Stimulated activated CD4-positive, alpha-beta T cell treated with anti-CD3 and anti-CD28 coated beads, Interleukin-4, amount 100 ng/mL, for 1 hour (primary cell): ENCODE measurements at places on chromosomes 1 and 21.

DNA sequence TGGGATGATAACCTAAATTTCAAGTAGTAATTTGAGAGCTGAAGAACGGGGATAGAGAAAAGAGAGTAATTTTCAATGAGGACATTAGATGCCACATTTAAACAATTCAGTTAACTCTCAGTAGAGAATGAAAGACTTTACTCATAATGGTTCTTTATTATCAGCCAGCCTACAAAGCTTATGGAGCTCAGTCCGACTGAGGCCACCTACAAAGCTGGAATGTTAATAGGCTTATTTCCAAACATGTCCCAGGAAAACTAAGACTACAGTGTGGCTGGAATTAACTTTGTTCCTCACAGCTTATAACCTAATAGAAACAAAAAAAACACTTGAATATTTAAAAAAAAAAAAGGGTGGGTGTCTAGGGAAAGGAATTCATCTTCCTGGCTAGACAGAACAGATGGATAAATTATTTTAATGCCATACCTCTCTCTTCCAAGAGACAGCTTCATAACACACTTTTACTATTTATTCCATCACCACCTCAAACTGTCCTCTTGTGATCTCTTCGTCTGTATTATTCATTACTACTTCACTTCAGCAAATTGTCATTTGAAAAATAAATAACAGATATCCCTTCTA, 9.8 kb downstream of the SLC19A2 start:
- DNase-seq = no peak

DNA sequence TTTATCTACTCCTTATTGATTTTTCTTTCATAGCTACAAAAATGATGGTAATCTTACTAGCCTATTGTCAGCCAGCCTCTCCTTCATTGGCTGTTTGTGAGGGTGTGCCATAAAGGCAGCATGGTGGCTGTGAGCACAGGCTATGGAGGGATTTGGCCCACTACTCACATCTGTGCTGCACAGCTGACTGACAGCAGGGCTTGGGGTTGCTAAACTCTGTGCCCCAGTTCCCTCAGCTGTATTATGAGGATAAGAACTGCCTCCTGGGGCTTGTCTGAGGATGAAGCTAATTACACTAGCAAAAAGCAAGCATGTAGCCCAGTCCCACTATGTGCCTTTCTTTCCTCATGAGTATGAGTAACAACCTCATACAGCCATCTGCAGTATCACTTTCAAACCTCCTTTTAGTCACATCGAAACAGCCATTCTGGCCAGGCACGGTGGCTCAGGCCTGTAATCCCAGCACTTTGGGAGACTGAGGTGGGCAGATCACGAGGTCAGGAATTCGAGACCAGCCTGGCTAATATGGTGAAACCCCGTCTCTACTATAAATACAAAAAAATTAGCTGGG, 66.2 kb downstream of the COQ8A start:
- DNase-seq = no peak

DNA sequence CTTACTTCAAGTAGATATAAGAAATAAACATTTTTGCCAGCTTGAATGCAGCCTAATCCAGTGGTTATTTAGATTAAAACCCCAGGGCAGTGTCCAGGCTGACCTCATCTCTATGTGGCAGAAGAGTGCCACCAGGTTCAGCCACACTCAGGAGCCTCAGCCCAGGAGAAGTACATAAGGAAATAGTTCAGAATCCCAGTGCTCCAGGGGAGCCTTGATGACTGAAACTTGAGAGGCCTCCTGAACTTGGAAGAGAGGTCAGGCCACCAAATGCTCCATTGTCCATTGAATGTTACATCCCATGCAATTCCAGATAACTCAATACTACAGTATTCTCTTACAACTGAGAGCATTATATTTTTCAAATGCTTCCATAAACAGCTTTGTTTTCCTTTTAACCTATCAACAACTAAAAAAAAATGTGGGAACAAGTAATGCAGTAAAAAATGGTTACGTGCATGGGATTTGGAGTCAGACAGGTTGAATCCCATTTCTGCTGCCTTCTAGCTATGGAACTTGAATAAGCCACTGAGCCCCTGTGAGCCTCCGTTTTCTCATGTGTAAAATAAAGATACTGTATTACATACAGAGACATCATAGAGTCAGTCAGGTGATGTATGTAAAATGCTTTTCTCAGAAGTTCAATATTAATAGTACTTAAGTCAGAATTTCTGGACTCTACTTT, 248.0 kb downstream of the PLPP3 start:
- DNase-seq = no peak

- DNase-seq = no peak
These were observed 111.1 kb upstream of the COL6A1 start for GRCh38 chr21:45870421-45870820.

DNA sequence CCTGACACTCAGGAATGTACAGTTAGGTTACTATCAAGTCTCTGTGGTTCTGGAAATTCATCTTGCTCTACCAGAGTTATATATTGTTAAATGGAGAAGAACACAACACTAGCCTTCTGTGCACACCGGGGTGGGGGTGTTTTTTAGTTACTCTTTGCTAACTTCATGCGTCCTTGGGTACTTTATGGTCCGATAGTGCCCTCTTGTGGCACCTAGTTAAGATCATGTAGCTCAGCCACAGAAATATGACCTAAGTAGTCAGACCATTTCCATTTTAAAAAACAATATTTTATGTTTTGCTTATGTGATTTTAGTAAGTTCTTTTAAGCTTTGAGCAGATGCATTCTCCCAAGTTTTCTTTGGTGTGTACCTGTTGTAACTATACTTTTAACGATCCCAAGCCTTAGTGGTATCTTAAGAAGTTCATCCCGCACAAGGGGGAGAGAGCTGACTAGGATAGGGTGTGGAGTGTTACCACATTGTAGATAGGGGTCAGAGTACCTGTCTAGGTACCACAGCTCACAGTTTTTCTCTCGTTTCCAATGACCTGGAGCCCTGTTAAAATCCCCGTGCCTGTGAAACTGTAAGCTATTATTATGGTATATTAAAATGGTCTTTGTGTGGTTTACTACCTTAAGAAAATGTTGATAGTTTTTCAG, 20.6 kb upstream of the SH3D21 start:
- peak; percentile 39 for DNase-seq

GRCh38 chr21:30206551-30207251, 9.2 kb downstream of the CLDN8 start:
- no peak for DNase-seq

DNA sequence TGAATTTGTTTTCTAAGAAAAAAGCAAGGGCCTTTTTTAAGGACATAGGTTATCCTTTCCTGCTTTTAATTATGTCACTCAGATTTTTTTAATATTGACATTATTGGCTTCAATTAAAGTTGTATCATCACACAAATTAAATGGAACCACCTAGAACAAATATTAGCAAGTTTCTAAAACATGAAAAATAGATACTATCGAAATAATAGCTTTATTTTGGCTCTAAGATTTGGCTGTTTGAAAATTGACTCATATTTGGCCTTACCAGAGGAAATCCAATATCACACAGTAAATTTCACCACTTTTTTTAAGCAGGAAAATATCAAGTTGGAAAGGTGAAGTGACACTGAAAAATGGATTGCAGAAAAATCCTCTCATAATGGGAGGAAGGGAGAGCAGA, 9.2 kb downstream of the DNASE2B start:
- DNase-seq = no peak

- peak; percentile 51 for DNase-seq
These were observed 31.1 kb upstream of the ZBTB40 start for GRCh38 chr1:22420455-22421053.

GRCh38 chr1:12486059-12486341, 132.0 kb downstream of the DHRS3 start:
- DNase-seq = no peak

DNA sequence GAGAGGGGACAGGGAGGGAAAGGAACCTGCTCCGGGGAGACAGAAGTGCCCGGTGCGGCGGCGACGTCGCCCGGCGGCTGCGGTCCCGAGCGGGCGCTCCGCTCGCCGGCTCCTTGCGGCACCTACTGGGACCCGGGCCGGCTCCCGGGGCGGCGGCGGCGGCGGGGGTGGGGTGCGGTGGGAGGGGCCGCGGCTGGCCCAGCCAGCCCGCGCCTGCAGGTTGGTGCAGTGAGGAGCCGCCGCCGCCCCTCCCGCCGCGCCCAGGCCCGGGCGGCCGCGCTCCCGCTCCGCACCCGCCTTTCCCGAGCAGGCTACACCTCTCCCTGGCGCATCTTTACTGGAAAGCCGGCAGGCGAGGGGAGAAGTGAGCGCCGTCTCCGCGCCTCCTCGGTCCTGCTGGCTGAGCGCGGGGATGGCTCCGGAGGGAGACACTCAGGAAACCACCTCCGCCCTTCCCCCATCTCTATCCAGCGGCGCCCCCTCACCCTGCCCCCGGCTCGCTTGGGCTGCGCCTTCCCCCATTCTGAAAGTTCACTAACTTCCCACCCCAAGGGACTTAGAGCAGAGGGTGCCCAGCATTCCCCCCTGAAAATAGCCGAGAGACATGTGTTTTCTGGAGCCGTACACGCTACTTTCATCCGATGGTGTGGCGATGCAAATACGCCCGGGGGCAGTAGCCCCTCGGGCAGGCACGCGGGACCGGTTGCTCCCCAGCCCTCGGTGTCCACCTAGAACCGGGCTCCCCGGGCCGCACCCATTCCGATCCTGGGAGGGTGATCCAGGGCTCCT, at the start of gene PLD5:
PLD5 (minus strand) TSS at position 127 of the 789 bp plus-strand sequence.
- no peak for DNase-seq

- no peak for DNase-seq
These were observed at the start of gene CLDN8 for GRCh38 chr21:30216041-30216723. Gene CLDN8, minus strand, starts transcription at chr21:30216097. Its CDS starts 172 bp downstream, at chr21:30215925.

DNA sequence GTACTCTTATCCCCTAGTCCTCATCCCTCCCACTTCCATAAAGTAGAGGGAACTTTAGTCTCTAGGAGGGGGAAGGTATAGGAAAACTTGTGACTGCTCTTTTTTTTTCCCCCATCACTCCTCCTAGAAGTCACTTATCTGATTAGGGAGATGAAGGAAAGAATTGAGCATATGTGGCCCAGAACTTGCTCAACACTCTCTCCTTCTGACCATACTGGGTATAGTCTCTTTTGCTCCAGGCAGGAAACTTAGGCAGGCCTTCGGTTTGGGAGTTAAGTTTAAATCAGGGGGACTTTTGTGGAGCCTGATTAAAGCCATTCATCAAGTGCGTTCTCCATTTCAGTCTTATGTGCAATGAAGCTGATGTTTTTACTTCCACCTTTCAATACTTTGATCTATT, 5.8 kb downstream of the UBE2U start:
- DNase-seq = no peak

GRCh38 chr1:185104083-185104482, 52.7 kb downstream of the TRMT1L start:
- DNase-seq = no peak

GRCh38 chr1:167849666-167850065, 64.3 kb downstream of the ADCY10 start:
- DNase-seq = no peak

GRCh38 chr21:45827302-45827692, 154.3 kb upstream of the COL6A1 start:
- DNase-seq = no peak

DNA sequence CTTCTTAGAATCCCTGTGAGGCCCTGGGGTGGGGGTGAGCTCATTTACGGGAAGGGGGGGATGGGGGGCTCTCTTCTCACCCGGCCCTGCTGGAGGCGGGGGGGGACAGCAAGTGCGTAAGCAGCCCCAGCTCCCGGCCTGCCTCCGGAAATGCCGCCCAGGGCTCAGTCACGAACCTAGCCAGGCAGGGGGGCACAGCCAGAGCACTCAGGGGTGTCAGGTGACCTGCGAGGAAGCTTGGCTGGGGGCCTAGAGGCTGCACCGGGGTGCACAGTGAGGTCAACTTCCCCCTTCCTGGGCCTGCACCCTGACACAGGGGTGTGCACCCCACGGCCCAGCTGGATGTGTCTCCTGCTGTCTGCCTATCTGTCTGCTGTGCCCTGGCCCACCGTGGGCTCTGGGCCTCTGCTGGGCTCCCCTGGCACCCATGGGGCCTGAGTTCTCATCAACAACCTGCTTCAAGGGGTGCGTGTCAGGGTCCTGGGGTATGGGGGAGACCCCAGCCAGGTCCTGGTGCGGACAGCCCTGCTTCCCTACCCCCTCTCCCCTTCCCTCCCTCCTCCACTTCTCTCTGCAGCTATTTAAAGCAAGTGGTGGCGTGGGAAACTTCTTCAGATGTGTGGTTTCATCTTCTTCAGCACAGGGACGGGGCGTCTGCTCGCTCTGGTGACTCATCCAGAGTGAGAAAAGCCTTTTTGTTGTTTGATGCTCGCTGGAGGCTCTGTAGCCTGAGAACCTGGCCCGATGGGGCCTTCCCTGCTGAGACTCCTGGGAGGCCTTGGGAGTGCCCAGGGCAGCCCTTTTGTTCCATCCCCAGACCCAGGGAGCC, 92.5 kb upstream of the RUNX3 start:
- peak; percentile 89 for DNase-seq

- no peak for DNase-seq
These were observed 3.1 kb downstream of the MORN1 start for GRCh38 chr1:2388004-2388913.

DNA sequence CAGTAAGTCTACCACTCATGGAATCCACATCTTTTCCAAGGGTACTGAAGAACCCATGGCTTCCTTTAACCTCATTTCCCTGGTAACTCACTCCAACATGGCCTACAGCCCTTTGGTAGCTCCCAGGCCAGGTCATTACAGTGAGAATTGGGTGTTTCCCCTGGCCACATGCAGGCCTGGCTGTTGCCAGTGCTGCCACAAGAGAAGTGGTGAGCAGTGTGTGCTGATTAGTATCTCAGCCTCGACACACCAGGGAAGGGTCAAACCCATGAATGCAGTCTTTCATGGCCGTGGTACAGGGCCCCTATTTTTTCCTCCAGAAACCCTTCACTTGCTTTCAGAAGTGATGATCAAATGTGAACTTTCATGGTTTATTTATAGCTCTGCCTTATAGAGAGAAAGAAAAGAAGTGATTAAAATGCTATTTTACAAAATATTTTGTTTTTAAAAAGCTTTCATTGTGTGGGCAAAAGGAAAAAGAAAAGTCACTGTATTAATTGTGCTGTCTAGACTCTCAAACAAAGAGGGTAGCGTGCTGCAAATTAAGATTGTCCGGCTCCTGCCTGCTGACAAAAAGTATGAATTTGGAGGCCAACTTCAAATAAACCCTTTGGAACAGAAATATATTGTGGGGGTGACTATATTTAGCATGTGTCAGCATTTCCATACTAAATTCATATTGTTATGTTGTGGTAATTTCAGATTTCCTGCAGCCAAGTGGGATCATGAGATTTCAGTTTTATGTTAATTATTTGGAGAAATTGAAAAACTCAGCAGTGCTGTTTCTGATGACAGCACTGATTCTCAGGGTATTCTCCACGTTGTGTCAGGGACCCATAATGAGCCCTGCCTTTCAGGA, 62.0 kb upstream of the HOOK1 start:
- DNase-seq = no peak

- DNase-seq = no peak
These were observed 33.0 kb downstream of the ZNF496 start for GRCh38 chr1:247298701-247299100.

- DNase-seq = no peak
These were observed 14.1 kb downstream of the VANGL1 start for GRCh38 chr1:115655916-115656315.

GRCh38 chr21:17101696-17102095, 411.1 kb upstream of the CXADR start:
- DNase-seq = no peak

- DNase-seq = no peak
These were observed 68.9 kb upstream of the ACTRT2 start for GRCh38 chr1:2952371-2952770.
